ENCODE measurements at places on chromosomes 2 and 18. TPM values are rescaled to one million over a fixed set of nuclear protein-coding genes. Genes with fewer than 3 reads are reported as not detected.
A peak's percentile ranks its signal among the peaks of the same experiment; 100 is the strongest.

- DNase-seq = no peak
Measured at GRCh38 chr2:234880551-234881211, 71.1 kb upstream of the SH3BP4 start.

- DNase-seq = no peak
Measured at GRCh38 chr2:15159751-15160177, 401.4 kb downstream of the NBAS start.

DNA sequence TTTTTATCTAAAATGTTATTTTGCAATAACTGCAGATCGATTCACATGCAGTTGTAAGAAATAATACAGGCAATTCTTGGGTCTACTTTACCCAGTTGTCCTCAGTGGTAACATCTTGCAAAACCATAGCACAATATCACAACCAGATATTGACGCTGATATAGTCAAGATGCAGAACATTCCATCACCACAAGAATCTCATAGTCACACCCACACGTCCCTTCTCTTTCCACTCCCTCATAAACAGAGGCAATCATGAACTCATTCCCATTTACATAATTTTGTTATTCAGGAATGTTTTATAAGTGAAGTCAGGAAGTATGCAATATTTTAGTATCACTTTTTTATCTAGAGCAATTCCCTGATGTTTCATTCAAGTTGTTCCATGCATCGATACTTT lies 797.5 kb upstream of the RAB6C start:
- no peak for DNase-seq

DNA sequence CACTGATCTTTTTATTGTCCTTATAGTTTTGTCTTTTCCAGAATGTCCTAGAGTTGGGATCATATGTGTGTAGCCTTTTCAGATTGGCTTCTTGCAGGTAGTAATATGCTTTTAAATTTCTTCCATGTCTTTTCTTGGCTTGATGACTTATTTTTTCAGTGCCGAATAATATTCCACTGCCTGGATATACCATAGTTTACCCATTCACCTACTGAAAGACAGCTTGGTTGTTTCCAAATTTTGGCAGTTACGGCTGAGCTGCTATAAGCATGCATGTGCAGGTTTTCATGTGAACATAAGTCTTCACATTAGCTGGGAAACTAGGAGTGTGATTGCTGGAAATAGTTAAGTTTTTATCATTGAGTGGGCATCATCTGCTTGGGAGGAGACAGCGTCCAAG lies 73.7 kb downstream of the RNF144A start:
- no peak for DNase-seq

GRCh38 chr2:68404893-68405799 lies 40.1 kb downstream of the PLEK start:
- peak; percentile 45 for DNase-seq

Gene DUSP28
- 3.8 TPM for total RNA-seq

Gene CDH2
- 17.4 TPM for total RNA-seq

Gene NT5DC4
- not detected for total RNA-seq

Data from esophagus muscularis mucosa (tissue), 4 donors.